Amniotic stem cell (primary cell): ENCODE measurements at places on chromosomes 11 and 22.

GRCh38 chr22:31068970-31069369, 12.1 kb upstream of the SMTN start:
- DNase-seq: no peak

DNA sequence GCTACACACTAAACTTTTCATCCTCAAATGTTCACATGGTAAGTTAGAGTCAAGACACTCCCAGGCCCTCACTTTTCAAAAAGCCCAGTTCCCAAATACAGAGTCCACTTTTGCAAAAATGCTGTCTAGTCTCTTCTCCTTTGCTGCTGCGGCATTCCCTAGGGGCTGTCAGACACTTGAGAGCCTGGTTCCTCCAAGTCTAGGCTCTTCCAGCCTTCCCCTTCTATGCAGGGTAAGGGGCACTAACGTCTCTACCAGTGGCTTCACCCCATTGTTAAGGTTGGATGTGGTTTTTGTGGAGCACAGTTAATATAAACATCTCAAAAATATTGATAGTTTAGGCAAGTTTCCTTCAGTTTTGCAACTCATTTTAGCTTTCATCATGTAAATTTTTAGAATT, 181.5 kb downstream of the KIF18A start:
- DNase-seq: no peak

GRCh38 chr22:19204640-19205039, 26.1 kb upstream of the SLC25A1 start:
- DNase-seq: no peak

- no peak for DNase-seq
Observed at GRCh38 chr11:70462818-70463477, 64.6 kb downstream of the CTTN start.

DNA sequence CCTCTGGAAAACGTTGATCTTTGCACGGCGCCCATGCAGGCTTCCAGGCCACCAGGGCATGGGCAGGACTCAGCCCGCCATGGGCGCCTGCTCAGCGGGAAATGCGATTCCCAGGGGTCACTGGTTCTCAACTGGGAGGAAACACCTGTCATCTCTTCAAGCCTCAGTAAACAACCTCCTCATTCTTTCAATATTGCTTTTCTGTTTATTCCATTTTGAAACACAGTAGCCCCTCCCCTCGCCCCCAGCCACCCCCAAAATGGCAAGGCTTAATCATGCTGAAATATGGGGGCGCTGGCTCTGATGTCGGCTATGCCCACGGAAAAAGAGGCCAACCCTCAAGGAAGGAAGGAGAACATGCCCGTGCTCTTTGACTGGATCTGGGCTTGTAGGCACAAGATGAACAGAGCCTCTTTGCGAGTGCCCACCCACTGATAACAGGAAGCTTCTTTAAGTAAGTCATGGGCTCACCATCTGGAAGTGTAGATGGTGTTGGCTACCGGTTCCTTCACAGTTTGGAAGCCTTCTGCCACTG, 594 bp upstream of the POU2AF1 start:
- DNase-seq: no peak

GRCh38 chr22:22397292-22397870, 111.2 kb downstream of the ZNF280B start:
- DNase-seq: no peak

DNA sequence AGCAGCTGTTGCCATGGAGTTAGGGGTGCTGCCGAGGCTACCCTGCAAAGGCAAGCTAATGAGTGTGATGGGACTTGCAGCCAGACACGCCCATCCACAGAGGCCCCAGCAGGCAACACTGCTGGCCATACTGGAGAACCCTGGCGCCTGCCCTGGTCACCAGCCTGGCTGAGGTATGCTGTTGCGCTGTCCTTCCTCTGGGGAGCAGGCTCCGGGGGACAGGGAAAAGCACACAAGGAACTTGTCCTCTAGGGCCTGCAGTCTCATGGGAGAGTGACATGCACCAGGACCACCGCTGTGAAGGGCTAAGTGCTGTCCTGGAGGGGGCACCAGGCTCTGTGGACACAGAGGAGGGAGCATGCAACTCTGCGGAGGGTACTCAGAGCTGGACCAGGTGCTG, 35.8 kb downstream of the TOM1 start:
- no peak for DNase-seq

GRCh38 chr11:95547186-95547585, 242.4 kb downstream of the FAM76B start:
- DNase-seq: no peak

DNA sequence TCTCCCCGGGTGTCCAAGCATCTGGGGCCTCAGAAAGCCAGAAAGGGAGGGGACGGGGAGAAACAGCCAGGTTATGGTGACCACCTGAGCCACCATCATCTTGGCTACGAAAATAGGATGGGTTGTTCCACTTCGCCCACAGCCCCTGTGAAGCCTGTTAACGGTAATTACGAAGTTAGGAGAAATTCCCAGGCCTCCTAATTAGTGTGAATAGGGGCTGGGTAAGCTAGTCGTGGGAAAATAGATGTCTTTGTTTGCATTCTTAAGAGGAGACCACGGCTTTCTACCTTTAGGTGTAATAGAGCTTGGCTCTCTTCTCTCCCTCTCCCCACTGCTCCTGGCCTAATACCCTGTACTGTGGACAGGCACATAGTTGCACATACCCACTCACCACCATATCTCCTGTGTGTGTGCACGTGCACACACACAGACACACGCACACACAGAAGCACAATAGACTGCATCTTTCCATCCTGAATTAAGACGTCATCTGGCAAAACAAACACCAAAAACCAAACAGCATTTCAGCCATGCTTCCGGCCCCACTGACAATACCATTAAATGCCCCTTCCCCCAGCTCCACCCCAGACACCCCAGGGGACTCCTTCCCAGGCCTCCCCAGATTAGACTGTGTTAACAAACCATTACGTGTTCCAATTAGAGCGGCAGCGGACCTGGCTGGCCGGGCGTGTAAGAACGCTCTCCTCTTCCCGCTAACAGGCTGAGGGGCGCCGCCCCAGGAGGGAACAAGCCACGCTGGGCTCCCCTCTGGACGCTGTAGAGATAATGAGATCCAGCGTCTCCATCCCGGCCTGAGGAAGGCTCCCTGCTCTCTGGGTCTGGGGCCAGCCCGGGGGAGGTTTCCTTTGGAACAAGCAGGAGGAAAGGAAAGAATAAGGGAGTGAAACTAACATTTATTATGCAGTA, 72.8 kb downstream of the TP53I11 start:
- DNase-seq: no peak

DNA sequence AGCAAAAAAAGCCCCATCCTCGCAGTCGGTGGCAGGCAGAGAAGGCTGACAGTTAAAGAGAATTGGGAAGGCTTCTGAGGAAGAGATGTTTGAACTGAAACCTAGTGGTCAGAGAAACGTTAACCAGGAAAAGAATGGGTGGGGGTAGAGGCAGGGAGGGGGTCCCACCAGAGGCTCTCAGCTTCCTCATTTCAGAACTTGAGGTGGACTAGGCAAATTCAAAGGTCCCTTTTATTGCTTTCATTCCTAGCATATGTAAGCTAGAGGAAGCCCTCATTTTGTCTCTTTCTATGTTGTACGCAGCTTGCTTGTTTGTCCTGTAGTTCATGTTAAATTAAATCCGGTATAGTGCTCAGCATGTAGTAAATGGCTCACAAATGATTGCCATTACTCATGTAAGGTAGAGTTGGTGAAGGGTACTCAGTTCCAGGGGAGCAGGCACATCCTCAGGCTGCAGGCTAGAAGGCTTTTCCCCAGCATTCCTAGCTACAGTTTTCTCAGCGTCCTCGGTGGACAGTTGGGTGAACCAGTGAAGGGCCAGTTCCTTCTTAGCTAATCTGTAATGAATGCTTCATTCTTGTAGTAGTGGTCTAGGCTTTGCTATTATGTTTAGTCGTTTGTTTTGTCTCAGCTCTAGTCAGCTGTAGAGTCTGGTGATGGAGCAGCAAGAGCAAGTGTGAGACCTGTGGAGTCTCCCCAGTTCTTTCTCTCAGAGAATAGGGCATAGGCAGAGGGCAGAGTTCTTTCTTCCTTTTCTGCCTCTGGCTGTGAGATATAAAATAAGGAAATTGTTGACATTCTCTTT, 58.6 kb downstream of the UVRAG start:
- no peak for DNase-seq

GRCh38 chr11:65429068-65429681, 6.6 kb downstream of the NEAT1 start:
- no peak for DNase-seq

- DNase-seq: no peak
Observed at GRCh38 chr11:68031144-68031464, 623 bp downstream of the NDUFS8 start.

DNA sequence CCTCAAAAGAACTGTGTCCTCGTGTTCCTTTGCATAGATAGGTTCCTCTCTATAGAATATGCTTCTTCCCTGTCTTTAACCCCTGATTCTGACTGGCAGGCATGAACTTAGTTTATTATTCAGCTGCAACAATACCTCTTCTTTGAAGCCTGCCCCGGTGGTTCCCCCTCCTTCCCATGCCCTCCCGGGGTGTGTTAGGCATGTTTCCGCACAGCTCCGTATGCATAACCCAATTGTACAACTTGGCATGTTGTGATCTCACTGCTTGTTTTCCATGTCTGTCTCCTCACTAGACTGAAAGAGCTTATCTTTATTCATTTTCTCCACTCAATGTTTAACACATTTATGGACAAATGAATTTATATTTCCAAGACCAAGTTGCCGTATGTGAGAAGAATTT, 72.6 kb downstream of the DEPDC5 start:
- no peak for DNase-seq

DNA sequence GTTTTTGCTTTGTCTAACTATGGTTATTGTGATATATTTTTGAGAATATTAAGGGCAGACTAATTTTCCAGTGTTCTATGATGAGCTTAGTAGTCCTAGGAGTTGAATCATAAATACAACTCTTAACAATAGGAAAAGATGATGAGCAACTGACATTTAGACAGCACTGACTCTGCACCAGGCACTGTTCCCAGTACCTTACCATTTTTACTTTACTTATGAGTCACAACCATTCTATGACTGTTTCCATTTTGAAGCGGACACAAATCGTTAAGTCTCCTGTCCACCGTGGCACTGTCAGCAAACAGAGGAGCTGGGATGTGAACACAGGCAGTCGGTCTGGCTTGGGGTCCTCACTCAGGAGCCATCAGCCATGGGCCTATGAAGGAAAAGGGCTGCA, 3.4 kb upstream of the SCGB2A2 start:
- no peak for DNase-seq

GRCh38 chr11:120709808-120710207, 198.3 kb downstream of the GRIK4 start:
- no peak for DNase-seq

- DNase-seq: no peak
Observed at GRCh38 chr11:1341928-1342524, 32.6 kb upstream of the TOLLIP start.

- no peak for DNase-seq
Observed at GRCh38 chr22:32735526-32735925, 66.0 kb upstream of the TIMP3 start.

- DNase-seq: no peak
Observed at GRCh38 chr11:77202941-77203900, 75.2 kb downstream of the MYO7A start.

DNA sequence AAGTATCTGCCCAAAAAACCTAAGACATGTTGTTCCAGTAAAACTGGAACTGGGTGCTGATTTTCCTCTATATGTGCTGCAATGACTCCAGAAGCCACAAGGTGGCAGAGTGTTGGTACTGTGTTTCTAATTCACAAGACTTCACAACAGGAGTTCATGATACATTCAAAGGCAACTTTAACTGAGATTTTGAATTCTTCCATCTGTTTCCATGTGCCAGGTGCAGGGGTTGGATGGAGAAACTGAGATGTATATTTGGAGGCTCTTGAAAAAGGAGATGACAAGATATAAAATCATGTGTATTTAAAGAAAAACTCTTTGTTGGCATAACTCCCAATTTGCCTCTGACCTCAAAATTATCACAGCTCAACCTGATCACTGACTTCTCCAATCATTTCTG, 1098.6 kb upstream of the CCDC90B start:
- DNase-seq: peak; percentile 2

- no peak for DNase-seq
Observed at GRCh38 chr11:117606211-117606610, 190.8 kb downstream of the DSCAML1 start.

DNA sequence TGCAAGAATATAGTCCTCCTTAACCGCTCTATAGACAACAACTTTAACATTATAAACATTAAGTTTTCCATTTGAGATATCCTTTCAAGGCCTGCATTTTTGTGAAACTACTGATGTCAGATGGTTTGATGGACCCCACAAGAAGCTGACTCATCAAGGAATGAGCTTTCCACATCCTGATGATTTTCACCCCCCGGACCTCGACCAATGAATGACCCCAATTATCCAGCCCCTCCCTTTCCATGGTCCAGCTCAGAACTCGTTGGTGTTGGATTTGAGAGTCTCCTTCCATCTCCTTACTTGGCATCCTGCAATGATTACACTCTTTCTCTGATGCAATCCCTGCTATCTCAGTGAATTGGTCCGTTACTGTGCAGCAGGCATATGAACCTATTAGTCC, 31.8 kb upstream of the GUCY1A2 start:
- DNase-seq: no peak

DNA sequence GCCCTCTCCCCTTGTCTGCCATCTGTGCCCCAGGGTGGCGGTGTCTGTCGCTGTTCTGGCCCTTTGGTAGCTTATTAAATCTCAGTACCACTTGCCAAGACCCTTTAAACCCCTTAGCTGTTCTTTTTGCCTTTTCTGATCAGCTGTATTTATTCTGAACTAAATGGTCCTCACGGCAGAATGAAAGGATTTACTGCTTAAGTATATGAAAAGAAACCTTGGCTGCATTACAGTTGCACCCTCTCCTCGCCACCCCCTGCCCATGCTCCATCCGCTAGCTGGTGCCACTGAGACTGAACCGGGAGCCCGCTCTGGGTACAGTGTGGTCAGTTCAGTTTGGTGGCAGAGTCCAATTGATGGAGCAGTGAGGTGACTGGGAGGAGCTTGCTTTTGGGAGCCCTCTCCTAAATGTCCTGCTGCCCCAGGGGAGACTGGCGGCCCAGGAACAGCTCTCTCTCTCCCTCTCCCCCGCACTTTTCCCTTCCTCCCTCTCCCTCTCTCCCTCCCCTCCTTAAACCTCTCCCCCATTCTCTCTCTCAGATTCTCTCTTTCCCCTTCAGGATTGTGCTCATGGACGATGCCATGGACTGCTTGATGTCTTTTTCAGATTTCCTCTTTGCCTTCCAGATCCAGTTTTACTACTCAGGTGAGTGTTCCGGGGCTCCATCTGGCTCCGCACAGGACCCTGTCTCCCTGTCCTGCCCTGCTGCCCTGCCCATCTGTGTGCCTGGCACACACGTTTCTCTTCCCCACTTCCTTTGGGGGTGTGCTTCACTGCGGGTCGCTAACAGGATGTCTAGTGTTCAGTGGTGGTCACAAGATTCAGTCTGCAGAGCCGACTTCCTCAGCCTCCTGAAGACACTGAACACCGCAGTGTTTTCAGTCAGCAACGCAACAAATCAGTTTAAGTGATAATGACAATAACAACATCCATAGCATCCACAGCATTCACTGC, 21.8 kb downstream of the ARFGAP2 start:
- no peak for DNase-seq

- no peak for DNase-seq
Observed at GRCh38 chr11:13010749-13011465, 1.8 kb downstream of the RASSF10 start.
